ENCODE measurements at places on chromosomes 1 and 21.

DNA sequence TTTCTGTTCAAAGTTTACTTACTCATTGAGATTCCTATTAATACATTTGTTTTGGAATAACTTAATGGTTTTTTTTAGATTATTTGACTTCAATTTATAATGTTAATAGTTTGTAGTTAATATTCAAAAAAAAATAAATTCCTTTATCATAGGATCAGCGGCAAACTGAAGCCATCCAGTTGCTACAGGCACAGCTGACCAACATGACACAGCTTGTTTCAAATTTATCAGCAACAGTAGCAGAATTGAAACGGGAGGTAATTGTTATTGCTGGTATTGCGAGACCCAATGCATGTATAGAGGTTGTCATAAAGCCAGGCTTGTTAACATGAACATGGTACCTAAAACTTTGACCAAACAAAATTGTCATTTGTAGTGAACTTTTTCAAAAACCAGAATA is 59.0 kb upstream of the FASLG start:
- DNase-seq: no peak

- DNase-seq: no peak
These were observed 223.1 kb upstream of the TMEM51 start for GRCh38 chr1:14930247-14930965.

DNA sequence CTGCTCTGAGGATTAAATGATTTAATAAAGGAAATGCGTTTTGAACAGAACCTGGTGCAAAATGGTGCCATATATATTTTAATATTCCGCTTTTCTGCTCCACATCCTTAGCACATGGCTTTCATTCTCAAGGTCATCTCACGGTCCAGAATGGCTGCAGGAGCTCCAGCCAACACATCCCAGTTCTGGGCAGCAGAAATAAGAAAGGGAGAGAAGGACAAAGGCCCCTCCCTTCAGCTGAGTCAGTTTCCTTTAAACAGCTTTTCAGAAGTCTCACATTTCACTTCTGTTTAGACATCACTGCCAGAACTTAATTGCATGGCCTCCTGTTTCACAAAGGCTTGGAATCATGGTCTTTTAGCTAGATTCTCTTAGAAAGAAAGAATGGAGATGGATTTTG is 75.2 kb upstream of the LRRN2 start:
- no peak for DNase-seq

DNA sequence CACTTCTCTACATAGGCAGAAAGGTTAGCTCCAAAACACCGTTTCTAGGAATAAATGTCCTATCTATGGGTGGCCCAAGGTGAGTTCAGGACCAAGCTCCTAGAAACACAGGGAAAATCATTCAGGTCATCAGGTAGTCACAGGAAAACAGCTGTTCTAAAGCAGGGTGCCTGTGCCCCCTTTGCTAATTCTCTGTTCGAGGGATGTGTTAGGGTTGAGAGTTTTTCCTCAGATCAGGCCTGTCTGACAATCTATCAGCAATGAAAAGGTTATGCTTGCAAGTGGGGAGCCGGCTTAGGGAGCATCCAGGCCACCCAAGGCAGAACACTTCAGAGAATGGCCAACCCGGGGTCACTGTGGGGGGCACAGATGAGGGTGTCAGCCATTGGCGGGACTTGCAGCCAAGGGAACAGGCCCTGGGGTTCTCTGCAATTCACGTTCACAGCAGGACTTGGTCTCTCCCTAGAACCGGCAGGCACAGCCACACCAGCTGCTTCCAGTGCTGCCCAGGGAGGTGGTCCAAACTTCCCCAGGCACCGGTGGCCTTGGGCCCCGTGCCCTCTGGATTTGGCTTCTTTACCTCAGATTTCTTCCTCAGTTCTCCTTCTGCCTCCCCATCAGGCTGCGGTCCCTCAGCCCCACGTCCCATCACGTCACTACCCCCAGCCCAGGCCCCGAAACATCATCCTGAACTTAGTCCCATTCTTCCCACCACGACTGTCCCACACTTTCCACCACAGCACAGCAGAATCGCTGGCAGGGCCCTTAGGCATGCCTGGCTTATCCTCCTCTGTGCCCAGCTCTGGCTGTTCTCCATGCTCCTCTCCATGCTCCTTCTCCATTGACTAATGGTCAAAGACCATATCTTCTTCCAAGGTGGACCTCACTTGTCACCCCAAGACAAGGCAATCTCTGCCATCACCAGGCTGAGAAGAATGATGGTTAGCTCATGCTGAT is 11.0 kb downstream of the CD2 start:
- no peak for DNase-seq

DNA sequence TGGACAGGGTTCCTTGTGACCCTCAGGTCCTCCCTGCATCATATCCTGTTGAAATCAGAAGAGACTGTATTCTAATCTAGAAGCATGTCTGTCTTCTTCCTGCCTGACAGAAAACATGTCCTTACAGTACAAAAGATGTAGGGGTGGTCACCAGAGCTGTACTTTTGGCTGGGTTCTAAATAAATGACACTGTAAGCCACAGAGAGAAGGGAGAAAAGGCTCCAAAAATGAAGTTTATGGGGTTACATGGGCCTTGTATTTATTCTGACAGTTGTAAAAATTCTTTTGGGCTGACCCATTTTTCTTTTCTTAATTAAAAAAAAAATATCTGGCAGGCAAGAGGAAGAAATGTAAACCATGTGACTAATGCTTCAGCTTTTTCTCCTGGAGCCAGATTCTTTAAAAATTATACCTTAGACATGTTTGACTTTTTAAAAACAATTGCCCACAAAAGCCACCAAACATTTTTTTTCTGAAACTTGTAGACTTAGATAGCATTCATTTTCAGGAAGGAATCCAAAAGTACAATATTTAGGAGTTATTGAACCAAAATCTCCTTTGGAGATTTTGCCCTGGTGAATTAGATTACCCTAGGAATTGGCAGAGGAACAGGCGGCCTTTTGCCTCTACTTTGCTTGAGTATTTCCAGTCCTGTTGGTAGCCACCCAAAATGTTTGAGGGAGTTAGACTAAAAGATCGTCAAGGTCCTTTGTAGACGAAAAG is 17.1 kb downstream of the RGL1 start:
- no peak for DNase-seq

- no peak for DNase-seq
These were observed 16.3 kb upstream of the TENT5C start for GRCh38 chr1:117589544-117589943.

DNA sequence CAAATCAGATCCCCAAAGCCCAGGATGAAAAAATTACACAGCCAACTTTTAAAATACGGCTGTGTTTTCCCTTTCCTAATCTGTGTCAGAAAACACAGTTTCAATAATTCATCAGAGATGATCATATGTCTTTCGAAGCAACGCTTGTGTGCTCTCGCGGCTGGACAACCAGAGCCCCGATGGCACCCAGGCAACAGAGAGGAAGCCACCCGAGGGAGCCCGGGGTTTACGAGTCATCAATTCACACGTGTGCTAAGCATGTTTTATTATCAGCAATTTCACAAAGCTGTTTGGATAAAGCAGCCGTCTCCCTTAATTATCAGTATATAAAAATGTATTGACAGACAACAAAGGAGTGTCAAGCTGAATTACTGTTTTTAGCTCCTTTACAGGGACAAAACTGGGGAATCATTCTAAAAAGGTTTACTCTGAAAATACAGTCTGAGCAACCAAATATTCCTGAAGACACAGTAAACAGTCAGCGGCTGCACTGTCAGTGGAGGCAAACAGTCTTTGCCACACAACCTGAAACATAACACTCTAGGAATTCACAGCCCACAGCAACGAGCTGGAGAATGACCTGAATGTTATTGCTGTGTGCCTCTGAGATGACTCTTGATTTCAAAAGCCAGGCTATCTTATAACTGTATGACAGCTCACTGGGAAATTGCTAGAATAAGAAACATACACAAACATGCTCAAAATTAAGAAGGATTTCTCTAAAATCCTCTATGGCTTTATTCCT is 201.0 kb downstream of the SIPA1L2 start:
- DNase-seq: no peak

DNA sequence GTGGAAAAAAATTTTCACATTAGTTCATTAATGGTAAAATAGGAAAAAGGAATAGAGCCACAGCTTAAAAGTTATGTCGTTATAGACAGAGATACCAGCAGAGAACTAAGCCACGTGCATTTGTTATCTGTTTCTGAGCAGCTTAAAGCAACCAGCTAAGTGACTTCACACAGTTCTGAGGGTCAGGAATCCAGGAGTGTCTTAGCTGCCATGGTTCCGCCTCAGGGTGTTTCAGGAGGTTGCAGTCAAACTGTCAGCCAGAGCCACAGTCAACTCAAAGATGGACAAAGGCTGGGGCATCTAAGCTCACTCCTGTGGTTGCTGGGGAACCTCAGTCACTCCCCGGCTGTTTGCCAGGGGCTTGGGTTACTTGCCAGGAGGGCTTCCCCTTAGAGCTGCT is 515.8 kb downstream of the SMYD3 start:
- no peak for DNase-seq

- DNase-seq: no peak
These were observed 49.0 kb downstream of the MAP10 start for GRCh38 chr1:232853994-232854797.

GRCh38 chr21:45570826-45571601 is 28.8 kb upstream of the SLC19A1 start:
- no peak for DNase-seq

GRCh38 chr1:28395181-28395580 is 25.6 kb downstream of the PHACTR4 start:
- no peak for DNase-seq

DNA sequence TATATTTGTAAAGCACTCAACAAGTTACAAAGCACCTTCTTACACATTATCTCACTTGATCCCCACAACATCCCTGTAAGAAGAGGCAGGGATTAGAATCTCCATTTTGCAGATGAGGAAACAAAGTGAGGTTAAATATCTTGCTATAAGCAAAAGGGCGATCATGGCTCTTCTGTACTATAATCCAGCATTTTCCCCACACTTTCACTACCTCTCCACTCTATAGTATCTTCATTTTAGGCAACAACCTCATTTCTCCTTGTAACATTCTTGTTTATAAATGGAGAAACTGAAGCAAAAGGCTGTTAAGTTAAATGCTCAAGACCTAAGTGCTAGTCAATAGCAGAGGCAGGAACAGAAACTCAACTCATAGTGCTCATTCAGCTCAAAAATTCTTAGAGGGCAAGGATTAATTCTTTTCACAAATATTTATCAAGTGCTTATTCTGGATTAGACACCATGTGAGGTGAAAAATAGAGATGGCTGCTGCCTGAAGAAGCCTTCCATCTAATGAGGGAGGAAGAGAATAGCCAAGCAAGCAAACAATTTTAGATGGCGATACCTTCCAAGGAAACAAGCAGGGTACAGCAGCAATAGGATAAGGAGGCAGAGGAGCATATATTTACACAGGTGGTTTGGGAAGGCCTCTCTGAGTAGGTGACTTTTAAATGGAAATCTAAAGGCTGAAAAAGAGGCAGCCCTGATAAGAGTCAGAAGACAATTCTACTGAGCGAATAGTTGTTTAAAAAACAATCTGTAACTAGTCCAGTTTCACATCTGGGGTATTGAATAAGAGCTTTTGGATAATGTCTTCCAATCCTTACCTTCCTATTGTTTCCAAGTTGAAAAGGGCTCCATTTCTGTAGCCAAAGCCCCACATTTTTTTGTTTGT is 3.5 kb downstream of the ERRFI1 start:
- DNase-seq: no peak

- no peak for DNase-seq
These were observed 7.6 kb downstream of the ARHGEF10L start for GRCh38 chr1:17546946-17547670.

DNA sequence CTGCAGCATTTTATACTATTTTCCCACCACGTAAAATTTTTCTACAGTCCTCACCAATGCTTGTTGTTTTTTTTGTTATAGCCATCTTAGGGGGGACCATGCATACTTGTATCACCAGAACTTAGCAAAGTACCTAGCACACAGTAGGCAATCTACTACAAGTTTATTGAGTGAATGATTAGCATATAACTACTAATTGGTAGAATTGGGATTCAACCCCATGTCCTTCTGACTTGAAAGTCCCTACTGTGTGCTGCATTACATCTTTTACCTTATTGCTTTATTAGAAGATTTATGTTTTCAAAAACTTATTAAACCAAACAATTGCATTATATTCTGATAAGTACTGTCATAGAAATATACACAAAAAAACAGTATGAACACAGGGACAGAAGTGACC is 92.1 kb downstream of the CEP350 start:
- DNase-seq: no peak

DNA sequence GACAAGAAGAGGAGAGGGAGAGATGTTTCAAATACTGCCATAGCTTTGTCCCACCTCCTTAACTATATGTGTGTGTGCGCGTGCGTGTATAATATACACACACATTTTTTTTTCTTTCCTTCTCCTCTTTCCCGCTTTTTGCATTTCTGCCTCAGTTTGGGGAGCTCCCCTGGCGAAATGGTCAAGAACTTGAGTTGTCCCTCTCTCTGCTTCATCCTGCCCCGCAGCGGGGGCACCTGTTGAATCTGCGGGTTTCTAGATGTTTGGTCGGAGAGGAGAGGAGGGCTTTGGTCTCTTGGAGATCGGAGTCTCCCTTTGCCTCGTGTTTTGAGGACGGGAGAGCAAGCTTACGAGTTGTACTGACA is 504 bp downstream of the SCCPDH start:
- no peak for DNase-seq

DNA sequence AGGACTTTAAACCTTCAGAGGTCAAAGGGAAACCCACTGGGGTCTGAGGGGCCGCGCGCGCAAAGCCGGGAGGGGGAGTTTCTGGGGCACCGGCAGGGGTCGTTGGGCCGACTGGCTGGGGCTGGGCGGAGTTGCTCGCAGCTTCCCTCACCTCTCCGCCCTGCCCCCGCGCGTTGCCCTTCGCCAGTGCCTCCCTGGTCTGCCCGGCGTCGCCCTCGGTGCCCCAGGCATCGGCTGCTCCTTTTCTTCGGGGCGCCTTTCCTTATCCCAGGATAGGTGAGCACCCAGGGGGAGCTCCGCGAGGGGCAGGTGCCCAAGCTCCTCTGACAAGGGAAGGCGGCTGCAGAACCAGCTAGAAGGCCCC is 390 bp upstream of the NGF start:
- no peak for DNase-seq

GRCh38 chr1:147723691-147724323 is 36.6 kb downstream of the GJA5 start:
- no peak for DNase-seq

DNA sequence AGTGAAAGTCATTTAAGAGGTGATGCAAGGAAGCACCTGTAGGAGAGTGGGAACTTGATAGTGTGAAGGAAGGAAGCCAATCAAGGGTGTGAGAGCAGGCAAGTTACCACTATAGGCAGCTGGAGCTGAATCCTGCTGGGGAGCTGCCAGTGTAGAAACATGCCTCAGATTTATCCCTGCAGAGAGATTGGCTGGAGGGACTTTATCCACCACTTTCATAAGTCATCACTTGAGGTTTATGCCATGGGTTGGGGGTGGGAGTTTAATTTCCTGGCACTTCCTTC is 443.6 kb downstream of the PLPP3 start:
- no peak for DNase-seq

GRCh38 chr1:48677306-48678287 is 99.1 kb downstream of the BEND5 start:
- no peak for DNase-seq

DNA sequence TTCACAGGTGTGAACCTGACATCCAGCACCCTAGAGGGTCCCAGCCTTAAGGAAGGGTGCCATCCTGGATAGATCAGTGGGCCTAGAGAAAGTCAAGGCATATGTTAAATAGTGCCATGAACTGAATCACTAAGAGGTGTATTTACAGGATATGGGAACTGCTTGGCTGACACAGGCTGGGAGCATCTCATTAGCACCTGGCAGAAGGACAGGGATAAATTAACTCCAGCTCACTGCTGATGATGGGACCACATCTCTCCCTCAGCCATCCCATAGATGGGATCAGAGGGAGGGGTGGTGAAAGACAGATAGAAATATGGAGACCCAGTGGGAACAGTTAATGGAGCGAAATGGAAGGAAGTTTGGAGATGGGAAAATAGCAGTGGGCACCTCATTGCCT is 122.0 kb downstream of the IGSF21 start:
- no peak for DNase-seq
